ENCODE measurements at places on chromosomes 1 and 21.

GRCh38 chr1:94258873-94259331 lies 21.5 kb upstream of the ARHGAP29 start:
- DNase-seq, result no peak

DNA sequence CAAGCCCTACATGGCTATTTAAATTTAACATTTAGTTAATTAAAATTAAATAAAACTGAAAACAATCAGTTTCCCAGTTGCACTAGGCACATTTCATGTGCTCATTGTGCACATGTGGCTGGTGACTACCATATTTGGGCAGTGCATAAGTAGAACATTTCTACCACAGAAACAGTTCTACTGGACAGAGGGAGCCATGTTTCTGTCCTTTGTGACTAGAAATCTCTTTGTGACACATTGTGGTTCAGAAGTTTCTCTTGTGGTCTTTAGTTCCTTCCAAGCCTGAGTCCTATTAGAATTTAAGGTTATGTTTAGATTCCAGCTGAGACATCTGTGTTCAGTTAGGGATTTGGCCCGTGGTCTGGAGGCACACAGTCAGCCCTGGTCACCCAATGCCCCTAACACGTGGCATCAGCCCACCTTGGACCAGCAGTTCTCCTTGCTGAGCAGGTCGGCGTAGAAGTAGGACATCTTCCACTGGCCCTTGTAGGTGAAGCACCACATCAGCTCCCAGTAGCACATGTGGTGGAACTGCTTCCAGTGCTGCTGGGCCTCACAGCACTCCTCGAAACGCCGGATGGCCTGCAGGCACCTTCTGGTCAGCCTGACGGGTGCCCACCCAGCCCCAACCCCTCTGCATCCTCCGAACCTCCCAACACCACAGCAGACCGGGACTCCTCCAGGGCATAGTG lies 29.1 kb downstream of the TTC39A start:
- DNase-seq, result no peak

DNA sequence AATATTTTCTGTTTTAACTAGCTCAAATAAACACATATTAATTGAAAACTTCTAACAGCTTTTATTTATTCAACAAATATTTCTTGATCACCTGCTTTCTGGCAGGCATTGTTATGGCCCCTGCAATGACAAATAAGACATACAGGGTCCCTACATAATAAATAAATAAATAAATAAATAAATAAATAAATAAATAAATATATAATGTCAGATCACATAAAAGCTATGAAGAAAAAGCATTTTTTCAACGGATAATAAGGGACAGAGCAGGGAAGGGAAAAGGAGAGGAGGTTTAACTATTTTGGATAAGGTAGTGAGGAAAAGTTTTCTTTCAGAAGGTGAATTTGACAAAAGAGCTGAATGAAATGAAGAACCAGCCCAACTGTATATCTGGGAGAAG lies 115.0 kb downstream of the MAGI3 start:
- DNase-seq, result no peak

GRCh38 chr1:226945858-226946245 lies 5.8 kb downstream of the COQ8A start:
- DNase-seq, result no peak

GRCh38 chr1:54016343-54017282 lies 1.4 kb downstream of the LDLRAD1 start:
- no peak for DNase-seq

DNA sequence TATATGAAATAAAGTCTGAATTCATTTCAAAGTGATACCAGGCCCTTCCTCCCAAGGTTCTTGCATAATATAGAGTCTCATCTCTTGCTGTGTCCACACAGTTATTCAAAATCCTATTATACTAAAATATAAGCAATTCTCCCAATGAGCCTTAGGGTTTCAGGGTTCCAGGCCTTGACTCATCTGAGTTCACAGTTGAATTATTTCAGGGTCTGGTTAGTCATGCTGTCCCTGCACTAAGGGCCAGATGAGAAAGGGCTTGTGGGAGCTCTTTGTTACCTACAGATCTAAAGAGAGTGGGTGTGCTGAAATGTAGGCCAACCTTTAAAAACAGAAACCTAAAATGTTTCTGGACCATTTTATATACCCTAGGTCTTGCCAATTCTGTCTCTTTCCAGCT lies 337.5 kb upstream of the LRRC7 start:
- no peak for DNase-seq

GRCh38 chr1:96011606-96012005 lies 710.0 kb upstream of the PTBP2 start:
- no peak for DNase-seq

DNA sequence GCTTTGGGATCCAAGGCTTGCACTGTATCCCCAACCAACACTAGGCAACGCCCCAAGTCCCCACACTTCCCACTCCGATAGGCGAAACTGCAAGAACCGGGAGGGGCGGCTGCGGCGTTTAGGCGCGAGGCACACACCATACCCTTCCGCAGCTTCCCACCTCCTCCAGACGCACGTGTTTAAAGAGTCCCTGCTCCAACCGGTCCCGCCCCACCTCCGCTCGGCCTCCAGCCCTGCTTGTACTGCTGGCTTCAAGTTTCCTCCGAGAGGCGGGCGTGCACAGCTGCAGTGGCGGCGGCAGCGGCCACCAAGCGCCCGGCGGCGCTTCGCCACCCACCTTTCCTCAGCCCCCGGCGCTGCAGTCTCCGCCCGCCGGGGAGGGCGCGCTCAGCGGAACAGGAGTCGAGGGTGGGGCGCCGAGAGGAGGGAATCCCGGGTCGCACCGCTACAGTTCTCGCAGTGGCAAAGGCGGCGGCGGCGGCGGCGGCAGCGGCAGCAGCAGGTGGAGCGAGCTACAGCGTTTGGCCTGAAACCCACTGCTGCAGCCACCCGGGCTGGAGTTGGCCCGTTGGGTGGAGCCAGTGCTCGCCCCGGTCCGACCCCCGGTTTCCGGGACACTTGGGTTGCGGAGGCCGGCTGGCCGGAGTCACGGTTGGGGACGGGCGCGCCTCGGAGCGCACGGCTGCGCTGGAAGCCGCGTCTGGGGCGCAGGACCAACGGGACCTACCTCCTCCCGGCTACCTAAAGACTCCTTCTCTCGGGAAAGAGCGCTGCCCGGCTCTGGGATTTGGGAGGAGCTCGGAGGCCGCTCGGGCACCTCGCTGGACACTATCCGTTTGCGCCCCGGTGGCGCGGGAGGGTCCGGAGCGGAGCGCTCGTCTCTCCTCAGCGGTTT lies at the start of gene CNIH3:
Gene CNIH3 (plus strand): TSS at position 457 of the 895 bp plus-strand sequence. CDS start 858 bp downstream, outside the sequence.
- DNase-seq, result peak; percentile 78

- no peak for DNase-seq
These were observed 15.4 kb downstream of the CCDC17 start for GRCh38 chr1:45608175-45609156.

DNA sequence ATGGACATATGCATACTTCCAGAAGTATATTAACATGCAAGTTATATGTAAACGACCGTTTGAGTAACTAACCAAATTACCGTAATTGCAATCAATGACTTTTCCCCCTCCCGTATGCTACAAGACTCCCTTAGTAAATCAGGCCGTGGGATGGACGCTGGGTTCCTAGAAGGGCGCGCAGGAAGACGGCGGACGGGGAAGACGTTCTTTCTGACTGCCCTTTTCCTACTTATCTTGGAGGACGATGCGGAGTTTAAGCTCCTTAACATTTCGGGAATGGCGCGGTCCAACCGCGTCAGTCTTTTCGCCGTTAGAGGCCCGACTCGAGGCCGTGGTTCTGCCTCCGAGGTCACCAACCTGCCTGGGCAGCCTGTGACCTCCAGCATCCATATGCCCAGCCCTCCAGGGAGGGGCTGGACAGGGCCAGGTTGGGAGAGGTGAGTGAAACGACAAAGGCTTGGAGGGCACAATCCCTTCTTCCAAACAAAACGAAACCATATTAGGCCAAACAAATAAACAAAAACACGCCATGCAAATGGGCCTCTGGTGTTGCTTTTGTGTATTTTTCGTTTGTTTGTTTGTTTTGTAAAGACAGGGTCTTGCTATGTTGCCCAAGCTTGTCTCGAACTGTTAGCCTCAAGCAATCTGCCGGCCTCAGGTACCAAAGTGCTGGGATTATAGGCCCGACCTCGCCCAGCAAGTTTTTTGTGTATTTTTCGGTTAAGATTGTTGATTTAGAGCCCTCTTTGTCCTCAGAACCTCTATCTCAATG lies 873 bp upstream of the PI4KB start:
- no peak for DNase-seq

All from eye (tissue), 1 donor.